ENCODE measurements at places on chromosomes 1 and 21.

DNA sequence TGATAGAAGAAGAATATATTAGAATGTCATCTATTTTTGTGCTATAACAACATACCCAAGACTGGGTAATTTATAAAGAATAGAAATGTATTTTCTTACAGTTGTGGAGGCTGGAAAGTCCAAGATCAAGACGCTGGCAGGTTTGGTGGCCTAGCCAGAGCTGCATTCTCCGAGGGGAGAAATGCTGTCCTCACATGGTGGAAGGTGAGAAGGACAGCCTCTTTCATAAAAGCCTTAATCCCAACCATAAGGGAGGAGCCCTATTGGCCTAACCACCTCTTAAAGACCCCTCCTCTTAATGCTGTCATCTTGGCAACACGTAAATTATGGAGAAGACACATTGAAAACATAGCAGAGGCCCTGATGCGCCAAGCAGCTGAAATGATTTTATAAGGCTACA lies 60.1 kb upstream of the KAZN start:
- DNase-seq: no peak

DNA sequence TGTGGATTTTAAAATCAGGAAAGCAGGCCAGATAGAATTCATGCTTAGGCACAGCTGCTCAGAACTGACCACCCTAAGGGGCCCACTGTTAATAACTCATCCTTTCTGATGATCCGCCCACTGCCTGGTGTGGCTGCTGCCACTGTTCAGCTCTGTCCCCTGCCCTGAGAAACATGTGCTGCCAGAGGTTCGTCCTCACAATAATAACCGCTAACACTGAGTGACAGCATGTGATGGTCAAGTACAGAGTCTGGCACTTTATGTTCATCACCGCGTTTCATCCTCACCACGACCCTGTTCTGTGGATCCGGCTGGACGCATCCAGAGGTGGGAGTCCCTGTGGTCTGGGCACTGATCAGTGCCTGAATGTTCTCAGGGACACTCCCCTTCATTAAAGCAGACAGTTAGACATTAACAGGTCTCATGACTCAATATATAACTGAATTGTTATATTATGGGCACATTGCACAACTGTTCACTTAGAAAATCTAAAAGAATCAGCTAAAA lies 108.6 kb downstream of the SIM2 start:
- DNase-seq: no peak

DNA sequence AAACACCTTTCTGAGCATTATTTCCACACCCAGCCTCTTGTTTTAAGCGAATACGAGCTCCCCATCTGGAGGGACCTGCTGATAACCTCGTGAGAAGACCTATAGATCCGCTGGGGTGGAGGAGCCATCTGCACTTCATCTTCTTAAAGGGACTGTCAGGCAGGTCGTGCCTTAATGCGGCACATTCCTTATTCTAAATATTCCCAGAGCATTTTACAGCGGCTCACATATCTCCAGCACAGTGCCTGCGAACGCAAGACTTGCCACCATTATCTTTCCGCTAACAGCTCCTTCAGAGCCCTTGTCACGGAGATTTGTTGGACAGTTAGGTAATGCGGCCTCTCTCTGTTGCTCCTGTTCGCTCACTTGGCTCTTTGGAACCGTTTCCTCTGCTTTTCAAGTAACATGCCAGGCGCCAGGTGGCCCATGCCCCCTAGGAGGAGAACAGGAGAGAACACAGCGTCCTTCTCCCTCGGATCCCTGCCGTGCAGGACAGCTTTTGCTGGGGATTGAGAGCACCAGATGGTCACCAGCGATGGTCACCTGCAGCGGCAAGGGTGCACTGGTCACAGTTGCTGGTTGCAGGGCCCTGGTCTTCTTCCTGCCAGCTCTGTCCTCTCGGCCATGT lies 162.4 kb downstream of the PGBD5 start:
- no peak for DNase-seq

DNA sequence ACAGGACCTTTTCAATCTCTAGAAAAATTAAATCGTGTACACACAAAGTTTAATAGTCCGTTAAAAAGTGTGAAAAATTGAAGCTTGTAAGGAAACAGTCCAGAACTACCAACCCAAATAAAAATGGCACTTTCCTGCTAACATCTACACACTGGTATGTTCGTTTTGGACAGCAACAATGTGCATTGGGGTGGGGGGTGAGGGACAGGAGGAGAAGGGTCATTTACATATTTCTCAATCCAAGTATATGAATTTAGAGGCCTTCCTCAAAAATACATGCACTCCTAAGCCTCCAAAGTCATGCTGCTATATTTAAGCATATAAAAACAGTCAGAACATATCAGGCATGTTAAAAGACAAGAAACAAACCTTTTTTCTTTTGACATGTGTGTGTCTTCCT lies 2.5 kb downstream of the PPP1R15B start:
- DNase-seq: no peak

DNA sequence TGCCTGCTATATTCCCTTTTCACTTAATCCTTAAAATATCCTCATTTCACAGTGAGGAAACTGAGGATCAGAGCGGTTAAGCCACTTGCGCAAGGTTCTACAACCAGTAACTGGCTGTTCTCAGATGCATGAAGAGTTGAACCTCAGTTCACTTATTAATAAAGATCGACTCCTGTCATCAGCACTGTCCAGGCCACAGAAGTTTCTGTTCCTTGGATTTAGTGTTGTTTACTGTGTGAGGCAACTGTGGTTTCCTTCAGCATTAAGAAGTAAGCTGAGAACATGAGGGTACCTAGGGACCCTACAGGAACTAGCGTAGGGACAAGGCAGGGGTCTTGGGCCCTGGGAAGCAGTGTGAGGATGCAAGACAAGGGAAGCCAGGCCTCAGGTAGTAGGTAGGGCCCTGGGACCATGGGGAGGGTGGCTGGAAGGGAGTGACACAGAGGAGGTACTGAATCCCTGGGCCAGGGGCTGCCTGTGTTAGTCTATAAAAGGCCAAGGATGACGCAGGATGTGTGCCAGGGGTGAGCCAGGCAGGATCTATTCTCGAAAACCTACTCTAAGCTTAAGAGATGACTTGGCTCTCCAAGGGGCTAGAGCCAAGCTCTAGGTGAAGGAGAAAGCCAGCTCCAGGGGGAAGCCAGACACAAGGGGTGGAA lies 181.2 kb upstream of the CSF3R start:
- no peak for DNase-seq

DNA sequence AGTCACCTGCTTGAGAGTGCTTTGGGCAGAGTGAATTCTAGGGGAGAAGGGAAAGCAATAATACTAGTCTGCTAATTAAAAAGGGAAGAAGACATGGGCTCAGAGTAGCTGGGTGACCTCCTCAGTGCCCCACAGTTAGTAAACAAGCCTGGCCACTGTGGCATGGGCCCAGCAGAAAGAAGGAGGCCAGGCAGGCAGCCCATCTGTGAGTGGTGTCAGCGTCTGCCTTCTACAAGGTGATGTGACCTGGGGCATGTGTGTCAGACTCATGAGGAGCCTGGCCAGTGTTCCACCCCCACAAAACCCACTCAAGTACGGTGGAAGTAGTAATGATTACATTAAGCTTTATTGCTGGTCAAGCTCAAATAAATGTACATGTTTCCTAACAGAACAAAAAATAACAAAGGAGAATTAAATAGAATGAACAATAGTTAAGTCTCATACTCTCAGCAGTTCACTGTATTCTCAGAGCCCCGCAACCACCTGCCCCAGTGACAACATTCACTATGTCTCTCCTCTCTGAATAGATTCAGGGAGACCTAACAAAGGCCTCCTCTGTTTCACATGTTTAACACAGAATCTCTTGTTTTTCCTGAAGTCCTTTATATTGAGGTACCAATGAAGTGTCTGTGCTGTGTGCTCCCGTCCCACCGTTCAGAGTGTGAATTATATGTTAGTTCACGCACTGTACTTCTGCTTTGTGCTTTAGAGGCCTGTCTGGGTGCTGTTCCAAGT lies 32.5 kb downstream of the SLC22A15 start:
- DNase-seq: no peak

- no peak for DNase-seq
Observed at GRCh38 chr1:193183019-193183627, 3.3 kb downstream of the B3GALT2 start.

DNA sequence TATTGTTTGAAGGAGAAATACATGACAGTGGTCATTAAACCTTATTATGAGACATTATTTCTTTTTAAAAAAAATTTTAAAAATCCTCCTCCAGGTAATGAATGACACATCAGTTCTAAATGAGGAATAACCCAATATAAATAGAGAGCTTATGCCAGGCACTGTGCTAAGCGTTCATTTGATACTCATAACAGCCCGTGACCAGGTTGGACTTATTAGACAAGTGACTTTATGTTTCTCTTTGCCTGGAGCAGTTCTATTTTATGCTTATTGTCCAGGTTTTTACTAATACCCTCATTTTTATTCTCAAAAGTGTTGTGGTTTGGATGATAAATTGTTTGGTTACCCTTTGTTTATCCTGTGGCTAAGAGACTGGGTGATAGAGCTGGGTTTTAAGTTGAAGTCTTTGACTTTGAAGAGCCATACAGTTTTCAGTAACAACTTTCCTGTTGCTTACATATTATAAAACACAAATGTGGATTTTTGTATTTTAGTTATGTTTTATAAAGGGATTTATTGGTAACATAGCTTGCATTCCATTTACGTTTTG lies 84.2 kb downstream of the RABGAP1L start:
- DNase-seq: no peak

Measured in activated T-cell treated with anti-CD3 and anti-CD28 coated beads for 4 hours (primary cell).